Stimulated activated CD8-positive, alpha-beta memory T cell treated with anti-CD3 and anti-CD28 coated beads, Interleukin-7, amount 100 ng/mL, for 1 hour (primary cell): ENCODE measurements at places on chromosomes 6 and 20.

DNA sequence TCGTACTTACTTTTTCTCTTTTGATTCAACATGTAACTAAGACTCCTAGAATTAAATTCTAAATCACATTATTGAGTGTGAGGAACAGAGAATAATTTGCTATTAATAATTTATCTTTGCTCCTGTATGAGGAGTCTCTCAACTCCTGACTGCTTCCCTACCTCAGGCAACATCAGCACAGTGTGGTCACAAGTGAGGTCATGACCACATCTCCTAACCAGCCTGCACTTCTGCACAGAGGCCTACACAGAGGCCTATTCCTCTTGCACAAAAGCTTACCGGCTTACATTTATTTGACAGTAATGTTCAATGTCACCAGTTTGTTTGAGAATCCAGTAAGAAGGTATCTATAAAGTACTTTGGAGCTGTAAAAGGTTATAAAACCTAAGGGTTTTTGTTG, 637.4 kb upstream of the MARCKS start:
- no peak for DNase-seq

DNA sequence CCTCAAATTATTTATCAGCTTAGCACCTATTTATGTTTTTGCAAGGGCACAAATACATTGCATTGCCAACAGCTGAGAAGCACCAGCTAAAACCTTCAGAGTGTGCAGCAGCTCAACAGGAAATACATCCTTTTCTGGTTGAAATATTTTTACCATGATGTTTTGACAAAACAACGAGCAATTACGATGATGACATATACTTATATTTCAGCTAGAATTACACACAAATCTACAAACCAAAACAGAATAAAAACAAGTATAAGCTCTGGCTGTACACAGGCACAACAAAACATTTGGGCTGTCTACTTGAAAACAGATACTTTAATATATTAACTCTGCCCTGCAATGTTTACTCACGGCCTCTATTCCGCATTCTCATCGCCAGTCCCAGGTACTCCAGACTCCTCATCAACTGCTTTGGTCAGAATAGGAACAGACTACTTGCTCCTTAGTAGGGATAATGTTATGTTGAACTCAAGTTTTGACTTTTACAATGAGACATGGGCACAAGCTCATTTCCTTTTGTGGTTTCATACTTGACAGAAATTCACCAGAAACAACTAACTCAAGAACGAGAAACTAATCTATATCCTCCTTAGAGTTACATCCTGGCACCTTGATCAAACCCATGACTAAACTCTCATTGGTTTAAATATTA, 377.6 kb downstream of the ESR1 start:
- no peak for DNase-seq

GRCh38 chr6:33014841-33015634, 5.6 kb upstream of the HLA-DOA start:
- no peak for DNase-seq

DNA sequence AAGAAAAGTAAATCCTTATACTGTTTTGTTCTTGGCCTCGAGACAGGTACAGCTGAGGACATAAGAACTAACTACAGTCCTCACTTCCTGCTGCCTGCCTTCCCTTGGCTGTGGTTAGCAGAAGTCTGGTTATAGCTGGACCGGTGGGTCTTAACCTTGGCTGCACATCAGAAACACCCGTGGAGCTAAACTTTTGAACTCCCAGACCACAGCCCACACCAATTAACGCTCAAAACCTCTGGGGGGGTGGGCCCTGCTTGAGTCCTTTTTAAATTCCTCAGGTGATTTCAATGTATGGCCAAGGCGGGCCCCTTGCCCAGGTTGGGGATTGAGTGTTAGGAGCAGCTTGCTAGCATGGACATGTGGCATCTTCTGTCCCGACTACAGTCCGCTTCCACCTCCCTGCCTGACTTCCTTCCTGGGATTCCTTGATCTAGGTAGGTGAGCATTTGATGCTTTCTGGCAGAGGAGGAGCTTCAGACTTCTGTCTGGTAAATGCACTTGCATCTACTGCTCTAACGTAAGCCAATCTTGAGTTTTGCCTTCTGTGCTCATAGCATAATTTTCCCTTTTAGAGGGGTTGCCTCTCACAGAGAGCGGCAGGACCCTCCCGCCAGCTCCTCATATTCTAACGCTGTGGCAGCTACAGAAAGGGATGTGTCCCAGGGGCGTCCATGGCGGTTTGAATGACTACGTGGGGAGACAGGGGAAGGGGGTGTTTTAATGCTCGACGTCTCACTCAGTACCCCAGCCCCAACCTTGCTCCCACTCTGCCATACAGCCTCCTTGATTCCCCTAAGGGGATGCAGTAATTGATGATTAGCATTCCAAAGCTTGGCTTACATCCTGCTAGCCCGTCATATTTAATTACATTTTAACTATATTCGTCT, 390.1 kb downstream of the ZFAND3 start:
- DNase-seq: no peak

GRCh38 chr6:166929542-166930189, 26.7 kb downstream of the RNASET2 start:
- no peak for DNase-seq

DNA sequence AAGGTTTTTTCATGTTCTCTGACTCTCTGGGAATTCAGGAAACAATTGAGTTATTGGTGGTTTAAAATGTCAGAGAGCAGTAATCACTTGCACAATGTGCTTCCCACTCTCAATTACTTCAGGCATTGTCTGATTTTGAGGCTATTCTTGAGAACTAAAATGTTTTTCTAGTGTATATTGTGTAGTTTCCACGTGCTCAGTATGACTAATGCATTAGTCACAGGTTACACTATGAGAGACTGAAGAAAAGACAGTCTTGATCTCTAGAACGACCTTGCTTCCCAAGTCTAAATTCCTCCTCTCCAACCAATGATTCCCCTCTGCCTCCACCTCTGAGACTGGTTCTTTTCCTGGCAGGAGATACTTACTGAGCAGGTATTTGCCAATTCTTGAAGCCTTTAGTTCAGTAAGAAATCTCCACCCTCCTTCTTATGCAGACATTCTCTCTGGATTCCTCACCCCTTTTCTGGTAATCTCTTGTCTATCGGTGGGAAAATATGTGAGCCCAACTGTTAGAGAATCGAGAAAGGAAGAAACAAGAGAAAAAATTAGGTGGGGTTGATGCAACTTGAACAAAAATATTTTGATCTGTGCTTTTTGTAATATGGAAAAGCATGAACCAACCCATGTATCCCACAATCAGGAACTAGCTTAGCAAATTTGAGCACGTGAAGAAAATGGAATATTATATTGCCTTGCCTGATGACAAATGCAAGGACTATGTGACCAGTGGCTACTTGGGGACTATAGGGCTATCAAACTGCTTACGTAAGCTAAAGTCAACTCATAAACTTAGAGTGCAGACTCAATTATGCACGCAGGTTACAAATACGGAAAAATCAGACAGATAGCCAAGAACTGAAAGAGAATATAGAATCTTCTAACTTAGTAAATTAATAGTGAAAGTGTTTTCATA, 61.1 kb upstream of the SLC22A16 start:
- DNase-seq: no peak

- no peak for DNase-seq
Measured at GRCh38 chr6:31775633-31776484, 1.3 kb downstream of the VWA7 start.

DNA sequence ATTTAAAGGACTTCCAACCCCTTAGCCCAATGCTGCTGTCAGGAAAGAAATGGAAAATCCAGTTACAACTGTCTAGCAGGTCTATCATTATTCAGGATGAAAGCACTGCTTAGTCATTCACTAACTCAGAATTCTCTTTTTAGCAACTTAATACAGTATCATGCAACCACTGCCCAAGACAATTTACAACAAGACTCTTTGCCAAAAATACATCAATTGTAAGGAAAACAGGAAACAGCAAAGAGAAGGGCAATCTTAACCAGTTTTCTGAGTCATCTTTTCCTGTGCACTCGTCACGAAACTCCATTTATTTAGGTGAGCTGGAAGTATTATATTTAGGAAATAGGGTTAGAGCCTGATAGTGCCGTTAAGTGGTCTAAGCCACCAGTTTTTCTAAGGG, 1197.7 kb upstream of the CITED2 start:
- no peak for DNase-seq

- DNase-seq: no peak
Measured at GRCh38 chr20:35561268-35561667, 19.4 kb downstream of the ERGIC3 start.

DNA sequence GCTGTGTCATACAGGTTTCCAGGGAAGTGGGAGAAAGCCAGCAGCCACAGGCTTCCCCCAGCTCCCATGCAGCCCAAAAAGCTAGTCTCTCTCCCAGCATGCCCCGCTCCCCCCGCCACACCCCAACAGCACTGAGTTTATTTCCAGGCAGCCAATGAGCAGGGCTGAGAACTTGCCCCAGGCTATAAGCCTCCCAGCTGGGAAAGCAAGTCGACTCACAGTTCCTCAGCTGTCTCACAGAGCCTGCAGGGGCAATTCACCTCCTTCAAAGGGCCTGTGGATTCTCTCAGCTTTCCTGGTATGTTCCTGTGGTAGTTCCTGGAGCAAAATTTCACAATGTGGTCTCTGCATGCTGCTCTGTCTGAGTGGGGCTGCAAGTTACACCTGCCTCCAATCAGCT, 34.2 kb downstream of the PAX1 start:
- no peak for DNase-seq

DNA sequence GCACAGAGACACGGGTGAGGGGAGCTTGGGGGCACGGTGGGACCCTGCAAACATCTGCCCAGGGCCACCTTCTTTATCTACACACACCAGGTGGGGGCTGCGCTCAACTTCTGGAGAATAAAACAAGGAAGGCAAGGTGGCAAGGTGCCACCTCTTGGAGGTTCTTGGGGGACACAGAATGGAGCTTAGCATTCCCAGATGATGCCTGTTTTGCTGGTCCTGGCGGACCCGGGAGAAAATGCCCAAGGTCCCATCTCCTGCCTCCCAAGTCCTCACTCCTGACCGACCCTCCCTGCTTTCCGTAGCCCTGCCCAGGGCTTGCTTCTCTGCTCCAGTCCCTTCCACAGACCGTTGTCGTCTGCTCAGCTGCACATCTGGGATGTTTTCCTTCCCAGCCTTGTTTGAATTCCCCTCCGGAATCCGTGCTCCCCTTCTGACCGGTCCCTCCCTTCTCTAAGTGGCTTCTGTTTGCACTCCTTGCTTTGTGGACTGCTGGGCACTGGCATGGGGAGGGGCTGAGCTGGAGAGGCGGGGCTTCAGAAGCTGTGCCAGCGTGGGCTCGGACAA, 13.1 kb downstream of the ITPR3 start:
- DNase-seq: no peak

- DNase-seq: no peak
Measured at GRCh38 chr20:17657079-17657825, 24.8 kb downstream of the RRBP1 start.

DNA sequence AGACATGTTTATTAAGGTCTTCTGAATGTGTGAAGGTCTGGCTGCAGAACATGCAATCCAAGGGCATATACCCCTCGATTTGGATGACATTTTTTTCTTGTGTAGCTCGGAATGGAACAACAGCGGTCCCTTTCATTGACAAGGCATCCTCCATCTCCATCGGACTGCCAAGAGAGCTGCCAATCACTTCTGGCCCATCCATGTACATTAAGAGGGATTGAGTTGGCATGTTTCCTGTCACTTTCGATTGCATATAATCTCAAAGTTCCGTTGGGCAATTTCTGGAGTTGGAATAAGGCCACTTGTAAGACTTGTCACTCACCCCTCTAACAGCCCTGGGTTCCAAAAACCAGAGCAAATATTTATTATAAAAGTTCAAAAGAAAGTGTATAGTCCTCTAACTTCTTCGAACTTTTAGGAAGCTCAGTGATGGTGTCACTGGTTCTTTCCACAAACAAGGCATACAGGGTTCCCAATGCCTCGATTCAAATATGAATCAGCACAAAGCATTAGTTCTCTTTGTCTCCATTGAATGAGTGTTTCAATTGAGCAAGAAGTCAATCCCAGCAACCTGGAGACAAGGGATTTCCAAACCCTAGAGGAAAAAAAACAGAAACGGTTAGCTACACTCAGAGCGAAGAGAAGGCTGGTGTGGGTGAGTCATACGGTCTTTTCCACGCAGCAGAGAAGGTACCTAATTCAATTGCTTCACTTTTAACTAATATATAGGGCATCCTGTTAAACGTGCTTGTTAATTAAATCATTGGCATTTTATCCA, 10.9 kb downstream of the ZNF217 start:
- no peak for DNase-seq

GRCh38 chr6:136037242-136037875, 185.9 kb downstream of the PDE7B start:
- no peak for DNase-seq

DNA sequence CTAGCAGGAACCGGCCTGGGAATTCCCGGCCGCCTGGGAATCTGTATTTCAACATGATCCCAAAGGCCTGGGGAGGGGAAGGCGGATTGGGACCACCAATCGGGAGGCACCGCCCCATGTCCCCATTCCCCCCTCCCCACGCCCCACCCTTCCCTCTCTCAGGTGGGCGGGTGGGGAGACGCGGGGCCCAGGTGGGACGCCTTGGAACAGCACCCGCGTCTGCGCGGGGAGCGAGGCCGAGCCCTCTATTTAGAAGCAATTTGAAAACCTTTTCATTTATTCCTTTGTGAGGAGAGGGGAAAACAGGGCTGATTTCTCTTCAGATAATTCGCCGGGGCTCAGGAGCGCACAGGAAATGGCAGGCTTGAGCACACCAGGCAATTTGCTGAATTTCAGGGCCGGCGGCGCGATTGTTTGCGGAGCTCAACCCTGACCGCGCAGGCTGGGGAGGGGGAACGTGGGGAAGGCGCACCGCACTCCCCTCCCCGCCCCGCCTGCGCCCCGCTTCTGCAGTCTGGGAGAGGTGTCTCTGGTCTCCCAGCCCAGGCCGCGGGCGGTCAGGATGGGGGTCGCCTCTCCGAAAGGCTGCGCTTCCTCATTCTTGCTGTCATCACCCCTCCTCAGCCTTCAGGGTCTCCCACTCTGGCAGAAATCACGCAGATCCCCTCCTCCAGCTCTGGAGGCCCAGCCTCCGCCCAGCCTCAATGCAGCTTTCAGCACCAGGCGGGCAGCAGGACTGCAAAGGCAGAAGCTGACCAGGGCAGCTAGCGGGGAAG, 170.0 kb downstream of the GRM4 start:
- DNase-seq: no peak

- DNase-seq: no peak
Measured at GRCh38 chr20:20821484-20822260, 109.2 kb upstream of the RALGAPA2 start.

DNA sequence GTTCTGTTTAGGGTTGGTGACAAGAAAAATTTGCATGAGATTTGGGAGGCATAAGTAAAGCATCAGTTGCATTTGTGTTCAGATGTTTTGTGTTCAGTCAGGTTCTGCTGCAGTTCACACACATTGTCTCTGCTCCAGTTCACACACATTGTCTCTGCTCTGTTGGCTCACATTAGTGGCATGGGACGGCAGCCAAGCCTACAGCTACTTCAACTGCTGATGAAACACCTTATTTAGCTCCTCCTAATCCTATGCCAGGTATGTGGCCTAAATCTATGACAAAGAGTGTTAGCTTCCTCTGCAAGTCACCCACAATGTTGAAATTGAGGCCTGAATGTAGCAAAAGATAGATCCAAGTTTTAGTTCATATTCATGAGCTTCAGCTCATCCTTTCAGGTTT, 278.1 kb upstream of the SYNCRIP start:
- DNase-seq: no peak

GRCh38 chr6:145339089-145339488, 396.2 kb downstream of the EPM2A start:
- no peak for DNase-seq

GRCh38 chr6:1182722-1183521, 129.0 kb upstream of the FOXQ1 start:
- no peak for DNase-seq
